Hippocampal formation (tissue), 2 donors: ENCODE measurements at places on chromosomes 2 and 18.

DNA sequence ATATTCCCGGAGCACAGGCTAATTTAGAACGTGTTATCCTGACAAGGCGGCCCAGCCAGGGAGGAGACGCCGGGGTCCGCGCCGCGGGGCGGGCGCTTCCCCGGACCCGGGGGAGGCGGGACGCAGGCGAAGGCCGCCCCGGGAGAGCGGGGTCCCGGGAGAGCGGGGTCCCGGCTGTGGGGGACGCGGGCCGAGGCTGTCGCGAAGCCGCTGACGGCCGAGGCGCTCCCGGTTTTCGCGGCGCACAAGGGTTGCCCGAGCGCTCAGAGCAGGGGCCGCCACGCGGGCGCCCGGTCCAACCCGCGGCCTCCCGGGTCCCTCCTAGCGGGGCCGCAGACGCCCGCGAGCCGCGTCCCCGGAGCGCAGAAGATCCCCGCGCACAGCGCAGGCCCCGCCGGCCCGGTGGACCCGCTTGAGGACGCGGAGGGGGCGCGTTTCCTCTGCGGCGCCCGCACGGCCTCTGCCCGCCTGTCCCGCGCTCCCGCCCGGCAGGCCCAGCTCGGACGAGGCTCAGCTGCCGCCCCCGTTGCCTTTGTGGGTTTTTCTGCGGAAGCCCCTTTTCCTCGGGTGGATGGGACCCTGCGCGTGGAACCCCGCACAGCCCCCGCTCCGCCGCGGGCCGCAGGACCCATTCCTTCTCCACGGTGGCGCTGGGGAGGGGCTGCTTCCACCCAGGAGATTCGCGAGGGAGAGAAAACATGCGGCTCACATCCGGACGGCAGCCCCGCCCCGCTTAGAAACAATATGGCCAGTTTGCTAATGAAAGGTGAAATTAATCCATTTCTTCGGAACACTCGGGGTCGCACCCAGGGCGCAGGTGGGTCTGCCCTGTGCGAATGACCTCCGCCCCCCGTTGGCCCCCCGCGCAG, 9.6 kb upstream of the KCNG2 start:
- DNase-seq = no peak

DNA sequence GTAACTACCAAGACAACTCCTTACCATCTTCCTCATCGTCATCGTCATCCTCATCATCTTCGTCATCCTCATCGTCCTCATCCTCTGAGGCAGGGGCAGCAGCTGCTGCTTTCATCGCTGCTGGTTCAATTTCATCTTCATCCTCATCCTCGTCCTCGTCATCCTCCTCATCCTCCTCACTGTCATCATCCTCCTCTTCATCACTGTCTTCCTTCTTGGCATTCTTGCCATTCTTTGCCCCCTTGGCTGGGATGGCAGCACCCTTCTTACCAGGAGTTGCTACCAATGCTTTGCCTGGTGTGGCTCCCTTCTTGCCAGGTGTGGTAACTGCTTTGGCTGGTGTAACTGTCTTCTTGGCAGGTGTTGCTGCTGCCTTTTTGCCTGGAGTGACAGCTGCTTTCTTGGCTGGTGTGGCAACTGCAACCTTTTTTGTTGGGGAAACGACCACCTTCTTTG, 2.7 kb downstream of the NCL start:
- no peak for DNase-seq

- no peak for DNase-seq
Observed at GRCh38 chr2:200687922-200688920, 102.4 kb downstream of the AOX1 start.

DNA sequence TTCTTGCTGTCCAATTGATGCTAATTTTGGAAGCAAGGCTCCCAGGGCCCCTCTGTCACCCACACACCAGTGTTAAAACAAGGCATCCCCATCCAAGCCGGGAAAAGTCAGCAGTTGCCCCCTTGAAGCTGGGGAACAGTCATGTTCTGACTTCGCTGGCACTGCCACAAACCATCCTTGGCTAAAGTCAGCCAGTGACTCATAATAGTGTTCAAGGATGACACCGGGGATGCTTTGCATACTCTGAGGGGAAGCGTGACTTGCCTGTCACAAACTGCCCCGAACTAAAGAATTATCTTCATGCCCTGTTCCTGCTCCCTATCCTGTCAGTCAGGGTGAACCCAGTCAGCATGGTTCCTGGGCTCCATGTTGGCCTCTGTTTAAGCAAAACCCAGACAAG, 37.0 kb downstream of the TGFA start:
- DNase-seq = no peak

DNA sequence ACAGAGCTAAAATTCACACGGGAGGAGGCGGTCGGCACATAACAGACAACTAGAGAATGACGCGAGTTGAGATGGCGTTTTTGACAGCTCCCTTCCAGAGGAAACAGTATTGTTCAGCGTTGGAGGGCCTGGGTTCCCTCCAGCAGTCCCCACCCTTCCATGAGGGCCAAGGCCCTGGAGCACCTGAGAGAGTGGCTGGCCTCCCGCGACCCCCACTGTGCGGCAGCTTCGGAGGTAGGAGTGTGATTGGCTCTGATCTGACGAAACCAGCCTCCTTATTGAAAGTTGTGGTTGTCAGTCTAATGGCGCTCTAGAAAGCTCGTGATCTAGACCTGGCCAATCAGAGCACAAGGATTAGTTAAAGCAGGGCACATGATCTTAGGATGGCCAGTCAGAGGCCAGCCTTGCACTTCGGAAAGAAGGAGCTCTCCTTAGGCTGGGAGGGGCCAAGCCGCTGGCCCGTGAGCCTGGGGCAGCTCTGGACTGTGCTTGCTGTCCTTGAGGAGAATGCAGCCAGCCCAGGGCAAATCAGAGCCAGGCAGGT, 104.5 kb upstream of the CELF4 start:
- DNase-seq = no peak

- DNase-seq = no peak
Observed at GRCh38 chr2:73870084-73870483, 22.7 kb upstream of the ACTG2 start.
